ENCODE measurements at places on chromosomes 4 and X. TPM values are rescaled to one million over a fixed set of nuclear protein-coding genes. Genes with fewer than 3 reads are reported as not detected.

GRCh38 chr4:112426416-112426815 is 89.6 kb downstream of the NEUROG2 start:
- DNase-seq: no peak

- DNase-seq: no peak
These were observed 60.5 kb downstream of the TBC1D14 start for GRCh38 chr4:6969826-6970800.

DNA sequence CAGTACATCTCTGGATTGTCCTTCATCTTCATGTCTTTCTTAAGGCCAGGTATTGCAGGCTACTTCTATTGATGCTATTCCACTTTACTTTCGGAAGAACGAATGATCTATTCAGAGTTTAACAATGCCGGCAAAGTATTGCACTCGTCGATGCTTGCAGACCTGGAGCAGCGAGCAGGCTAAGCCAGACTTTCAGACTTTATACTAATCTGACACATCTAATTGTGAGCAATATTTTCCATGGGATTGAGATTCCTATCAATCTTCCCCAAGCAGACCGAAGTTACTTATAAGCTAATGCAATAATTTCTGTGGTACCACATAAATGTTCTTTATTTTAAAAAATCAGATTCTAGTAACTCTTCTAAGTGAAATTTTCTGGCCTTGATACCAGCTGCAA is 1.6 kb downstream of the EMCN start:
- DNase-seq: no peak

DNA sequence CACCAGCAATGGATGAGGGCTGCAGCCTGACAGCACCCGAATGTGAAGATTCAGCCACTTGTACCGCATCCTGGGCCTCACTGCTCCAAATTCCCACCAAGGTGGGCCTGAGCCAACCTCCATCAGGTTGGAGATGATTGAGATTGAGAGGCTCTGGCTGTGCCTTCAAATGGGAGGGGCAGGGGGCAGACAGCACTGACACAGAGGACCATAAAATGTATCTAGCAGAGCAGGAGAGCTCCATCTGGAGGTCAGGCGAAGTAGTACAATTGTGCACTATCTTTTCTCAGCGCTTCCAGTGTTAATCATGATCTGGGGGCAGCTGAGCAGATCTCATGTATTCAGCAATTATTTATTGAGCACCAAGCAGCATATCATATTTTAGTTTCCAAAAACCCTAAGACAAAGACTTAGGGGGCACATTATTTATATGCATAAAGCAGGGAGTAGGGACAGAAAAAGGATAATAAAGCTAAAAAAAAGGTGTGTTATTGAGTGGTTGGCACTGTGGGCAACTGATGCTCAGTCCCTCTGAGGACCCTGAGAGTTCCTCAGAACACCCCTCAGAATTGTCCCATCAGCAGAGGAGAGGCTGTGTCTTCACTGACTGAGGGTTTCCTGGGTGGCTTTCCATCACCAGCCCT is 31.6 kb upstream of the C1QTNF7 start:
- DNase-seq: peak; percentile 35

GRCh38 chr4:126850286-126850685 is 782.5 kb upstream of the INTU start:
- peak; percentile 93 for DNase-seq

- peak; percentile 69 for DNase-seq
These were observed 1.2 kb downstream of the TFE3 start for GRCh38 chrX:49041744-49042580.

DNA sequence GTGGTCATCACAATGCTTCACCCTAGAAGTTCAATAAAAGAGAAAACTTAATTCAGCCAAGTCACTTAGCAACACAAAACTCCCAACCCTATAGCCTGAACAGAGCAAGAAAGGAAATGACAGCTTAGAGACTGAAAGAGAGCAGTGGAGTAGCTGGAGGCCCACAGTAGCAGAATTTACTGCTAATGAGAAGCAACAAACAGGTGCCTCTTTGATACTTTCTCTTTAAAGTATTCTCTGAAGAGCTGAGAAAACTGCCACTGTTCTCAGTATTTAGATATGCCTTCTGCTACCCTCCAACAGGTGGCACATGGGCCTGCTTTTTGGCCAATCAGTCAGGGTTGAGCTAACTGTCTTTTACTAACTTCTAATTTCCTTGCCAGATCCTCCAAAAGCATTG is 240.0 kb downstream of the GPC3 start:
- no peak for DNase-seq

- DNase-seq: peak; percentile 67
These were observed 24.5 kb upstream of the SCD5 start for GRCh38 chr4:82823062-82823461.

GRCh38 chrX:32673193-32673592 is 538.2 kb downstream of the DMD start:
- no peak for DNase-seq

DNA sequence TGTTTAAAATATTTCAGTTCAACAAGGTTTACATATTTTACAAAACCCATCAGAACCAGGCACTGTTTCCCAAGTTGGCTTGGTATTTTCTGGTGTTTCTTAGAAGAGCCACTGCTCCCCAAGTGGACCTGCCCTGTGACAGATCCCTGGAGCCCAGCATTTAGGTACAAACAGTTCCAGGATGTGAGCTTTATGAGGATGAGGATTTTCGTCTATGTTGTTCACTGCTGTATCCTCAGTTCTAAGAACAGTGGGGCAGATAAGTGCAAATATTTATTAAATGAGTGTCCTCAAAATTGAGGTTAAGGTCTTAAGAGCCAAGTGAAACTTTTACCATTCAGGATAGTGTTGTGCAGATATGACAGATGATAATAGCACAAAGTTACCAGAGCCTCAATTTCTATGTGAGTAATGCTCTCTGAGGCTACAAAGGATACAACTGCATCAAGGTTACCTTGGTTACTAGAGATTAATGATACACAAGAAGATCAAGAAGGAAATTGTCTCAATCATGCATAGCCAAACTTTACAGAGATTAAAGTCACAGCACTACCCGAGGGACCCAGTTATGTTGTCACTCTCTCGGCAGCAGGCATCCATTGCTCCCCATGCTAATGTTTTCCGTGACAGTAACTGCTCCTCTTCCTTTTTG is 37.5 kb downstream of the ANXA3 start:
- peak; percentile 50 for DNase-seq

GRCh38 chrX:150879855-150880807 is 18.3 kb downstream of the CD99L2 start:
- no peak for DNase-seq

GRCh38 chr4:46986922-46987638 is 6.3 kb downstream of the GABRA4 start:
- DNase-seq: no peak

- DNase-seq: peak; percentile 43
These were observed 148.9 kb downstream of the AFF2 start for GRCh38 chrX:148649145-148649795.

- DNase-seq: no peak
These were observed 54.8 kb upstream of the GEMIN8 start for GRCh38 chrX:14084466-14084865.

- no peak for DNase-seq
These were observed 16.8 kb upstream of the DHX15 start for GRCh38 chr4:24601121-24601520.

DNA sequence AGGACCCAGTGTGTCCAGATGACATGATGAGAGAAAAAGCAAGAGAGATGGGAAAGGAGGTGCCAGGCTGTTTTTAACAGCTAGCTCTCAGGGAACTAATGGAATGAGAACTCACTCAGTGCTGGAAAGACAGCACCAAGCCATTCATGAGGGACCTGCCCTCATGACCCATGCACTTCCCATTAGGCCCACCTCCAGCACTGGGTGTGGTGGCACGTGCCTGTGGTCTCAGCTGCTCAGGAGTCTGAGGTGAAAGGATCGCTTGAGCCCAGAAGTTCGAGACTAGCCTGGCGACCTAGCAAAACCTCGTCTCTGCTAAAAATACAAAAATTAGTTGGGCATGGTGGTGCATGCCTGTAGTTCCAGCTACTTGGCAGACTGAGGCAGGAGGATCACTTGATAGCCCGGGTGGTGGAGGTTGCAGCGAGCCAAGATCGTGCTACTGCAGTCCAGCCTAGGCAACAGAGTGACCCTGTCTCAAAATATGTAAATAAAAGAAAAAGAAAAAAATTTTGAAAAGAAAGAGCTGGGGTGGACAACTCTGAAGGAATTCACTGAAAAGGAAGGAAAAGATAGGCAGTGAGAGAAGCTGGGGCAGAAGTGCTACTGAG is 50.9 kb downstream of the FAM193A start:
- DNase-seq: no peak

GRCh38 chrX:6460893-6461490 is 73.9 kb downstream of the VCX3A start:
- peak; percentile 37 for DNase-seq

GRCh38 chr4:109690690-109691410 is 12.4 kb downstream of the CASP6 start:
- DNase-seq: no peak

GRCh38 chr4:152399246-152399645 is 136.6 kb downstream of the FBXW7 start:
- DNase-seq: no peak

- no peak for DNase-seq
These were observed 146.7 kb upstream of the ZXDB start for GRCh38 chrX:57445076-57445475.

GRCh38 chr4:85777908-85778631 is 303.1 kb downstream of the ARHGAP24 start:
- DNase-seq: no peak

- DNase-seq: no peak
These were observed 763.4 kb upstream of the EPHA5 start for GRCh38 chr4:66433706-66434105.

GRCh38 chr4:138869165-138869564 is 146.4 kb upstream of the NOCT start:
- DNase-seq: no peak

DNA sequence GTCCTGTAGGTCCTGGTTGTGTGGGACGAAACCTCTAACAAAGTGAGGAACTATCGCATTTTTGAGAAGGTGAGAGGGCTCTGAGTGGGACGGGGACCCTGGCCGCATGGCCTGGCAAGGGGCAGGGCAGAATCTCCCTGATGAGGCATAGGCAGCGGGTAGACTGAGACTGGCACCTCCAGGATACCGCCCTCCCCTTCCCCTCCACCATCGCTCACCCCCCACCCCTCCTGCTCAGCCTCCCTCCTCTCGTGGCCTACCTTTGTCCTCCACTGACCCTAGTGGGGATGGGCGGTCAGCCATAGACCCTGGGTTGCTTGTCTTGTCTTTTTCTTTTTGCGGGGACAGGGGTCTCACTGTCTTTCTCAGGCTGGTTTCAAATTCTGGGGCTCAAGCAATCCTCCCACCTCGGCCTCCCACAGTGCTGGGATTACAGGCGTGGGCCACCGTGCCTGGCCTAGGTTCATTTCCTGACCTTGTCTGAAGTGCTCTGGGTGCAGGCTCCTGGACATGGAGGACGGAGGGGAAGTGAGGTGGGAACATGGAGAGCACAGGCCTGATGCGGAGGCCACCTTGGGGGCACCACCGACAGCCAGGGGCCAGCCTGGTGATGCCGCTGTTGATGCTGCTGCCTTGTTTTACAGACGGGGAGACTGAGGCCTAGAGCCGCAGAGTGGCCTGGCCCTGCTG is 10.5 kb upstream of the ADD1 start:
- DNase-seq: no peak

- no peak for DNase-seq
These were observed 99.2 kb downstream of the DRD5 start for GRCh38 chr4:9880406-9881197.

- no peak for DNase-seq
These were observed 121.3 kb downstream of the PPARGC1A start for GRCh38 chr4:23768541-23768940.

GRCh38 chr4:138438608-138439007 is 196.5 kb upstream of the SLC7A11 start:
- peak; percentile 27 for DNase-seq

GRCh38 chr4:78953769-78954666 is 14.8 kb upstream of the PAQR3 start:
- DNase-seq: peak; percentile 36

- no peak for DNase-seq
These were observed 66.8 kb upstream of the PLS3 start for GRCh38 chrX:115494161-115494560.

- DNase-seq: peak; percentile 50
These were observed 105.1 kb downstream of the ADGRA3 start for GRCh38 chr4:22410645-22411247.

DNA sequence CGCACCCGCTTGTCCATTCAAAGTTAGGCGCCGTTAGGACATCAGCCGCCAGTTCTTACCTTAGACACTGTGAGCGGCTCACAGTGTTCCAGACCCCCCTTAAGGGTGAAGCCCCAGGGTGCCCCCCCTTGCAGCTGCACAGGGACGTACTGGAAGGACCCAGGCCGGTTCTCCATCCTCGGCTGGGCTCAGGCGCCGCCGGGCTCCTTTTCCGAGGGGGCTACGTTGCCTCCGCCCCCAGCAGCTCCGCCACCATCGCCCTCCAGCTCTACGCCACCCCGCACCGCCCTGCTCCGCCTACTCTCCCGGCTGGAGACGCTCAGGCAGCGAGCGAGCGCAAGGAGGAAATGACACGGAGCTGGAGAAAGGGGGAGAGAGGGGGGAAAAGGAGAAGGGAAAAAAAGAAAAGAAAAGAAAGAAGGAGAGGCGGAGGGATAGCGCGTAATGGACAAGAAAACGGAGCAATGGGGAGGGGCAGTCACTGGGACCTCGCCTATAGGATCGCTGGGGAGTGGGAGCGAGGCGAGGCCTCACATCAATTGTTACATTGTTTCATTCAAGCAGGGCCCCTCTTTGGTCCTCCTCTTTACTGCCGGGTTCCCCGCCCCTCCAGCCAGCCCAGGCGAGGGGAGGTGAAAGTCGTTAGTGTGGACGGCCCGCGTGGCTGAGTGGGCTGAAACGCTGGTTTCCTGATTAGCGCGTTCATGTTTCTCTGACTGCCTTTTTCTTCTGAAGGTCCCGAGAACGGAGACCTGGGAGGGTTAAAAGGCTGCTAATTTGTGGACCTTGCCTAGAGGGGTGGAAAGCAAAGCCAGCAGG is at the start of gene SHROOM4:
SHROOM4 (minus strand) TSS at position 352 of the 819 bp plus-strand sequence; CDS start at position 176, 176 bp downstream.
- peak; percentile 77 for DNase-seq

- DNase-seq: no peak
These were observed 22.9 kb upstream of the CASK start for GRCh38 chrX:41946235-41946634.

SHOX gene
- total RNA-seq: not detected

MMRN1 gene
- total RNA-seq: under 0.01 TPM

STPG2 gene
- under 0.01 TPM for total RNA-seq

MAGEA9B gene
- total RNA-seq: not detected

PWWP3B gene
- total RNA-seq: not detected

HCCS gene
- 22.0 TPM for total RNA-seq

F8A2 gene
- not detected for total RNA-seq

SH3BGRL gene
- 41.6 TPM for total RNA-seq

DUSP9 gene
- under 0.01 TPM for total RNA-seq

FABP2 gene
- not detected for total RNA-seq

TMEM35A gene
- total RNA-seq: 11.6 TPM

CXCL8 gene
- total RNA-seq: 1.3 TPM

HPGD gene
- total RNA-seq: 0.26 TPM

SSX2 gene
- not detected for total RNA-seq

NSG1 gene
- under 0.01 TPM for total RNA-seq

SULT1E1 gene
- not detected for total RNA-seq

GPR50 gene
- total RNA-seq: not detected

All from fibroblast of lung (primary cell).